CD8-positive, alpha-beta T cell (primary cell): ENCODE measurements at places on chromosomes 16 and 17. TPM values are rescaled to one million over a fixed set of nuclear protein-coding genes. Genes with fewer than 3 reads are reported as not detected.

GRCh38 chr17:80679816-80680215, 135.2 kb downstream of the RPTOR start:
- DNase-seq: no peak

DNA sequence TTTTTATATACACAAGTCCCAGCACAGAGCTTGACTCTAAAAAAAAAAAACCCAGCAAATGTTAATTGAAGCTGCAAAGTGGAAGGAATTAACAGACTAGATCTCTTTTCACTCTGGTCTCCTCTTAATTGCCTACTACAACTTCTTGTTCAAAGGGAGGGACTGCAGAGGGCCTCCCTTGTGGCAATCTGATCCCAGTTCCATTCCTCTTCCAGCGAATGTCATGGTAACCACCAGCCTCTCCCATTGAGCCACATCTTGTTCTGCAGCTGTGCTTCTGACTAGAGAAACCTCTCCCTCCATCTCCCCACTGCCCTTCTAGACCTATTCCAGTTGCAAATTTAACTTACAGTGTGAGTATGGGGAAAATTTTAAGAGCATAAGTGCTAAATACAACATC, 5.9 kb downstream of the SUPT6H start:
- DNase-seq: no peak

GRCh38 chr17:49887086-49887743, 39.3 kb upstream of the TAC4 start:
- no peak for DNase-seq

DNA sequence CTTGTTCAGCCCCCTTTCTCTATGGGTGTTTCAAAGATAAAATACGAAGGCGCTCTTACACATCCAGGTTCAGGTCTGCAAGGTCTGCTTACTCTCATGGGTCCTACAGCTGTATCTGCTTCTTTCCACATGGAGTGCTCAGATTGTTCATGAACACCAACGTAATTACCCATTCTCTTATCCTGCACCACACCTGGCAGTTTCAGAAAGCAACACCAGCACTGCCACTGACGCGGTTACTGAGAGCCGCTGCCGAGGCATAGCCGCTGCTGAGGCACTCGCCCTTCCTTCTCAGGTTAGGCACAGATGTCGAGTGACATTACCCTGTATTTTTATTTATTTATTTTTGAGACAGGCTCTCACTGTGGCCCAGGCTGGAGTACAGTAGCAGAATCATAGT, 147.1 kb downstream of the RPTOR start:
- no peak for DNase-seq

- DNase-seq: no peak
Observed at GRCh38 chr17:75114552-75115314, 5.0 kb downstream of the ARMC7 start.

- no peak for DNase-seq
Observed at GRCh38 chr17:66950886-66951604, 13.5 kb upstream of the CACNG4 start.

GRCh38 chr16:75195811-75196790, 10.9 kb downstream of the CTRB2 start:
- DNase-seq: no peak

DNA sequence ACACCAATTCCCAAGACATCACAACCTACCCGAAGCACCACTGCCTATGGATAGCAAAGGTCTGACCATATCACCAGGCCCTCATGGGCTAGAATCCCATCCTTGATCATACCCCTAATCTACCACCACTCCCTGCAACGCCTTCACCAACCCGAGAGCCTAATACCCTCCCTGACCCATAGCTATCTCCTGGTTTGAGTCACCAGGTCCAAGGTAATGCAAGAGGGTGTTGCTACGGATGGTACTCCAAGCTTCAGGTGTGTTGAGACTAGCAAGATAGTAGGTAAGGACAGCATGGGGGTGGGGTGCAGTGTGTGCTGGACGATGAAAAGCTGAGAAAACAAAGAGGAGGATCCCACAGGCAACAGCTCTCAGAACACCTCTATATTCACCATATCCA, 258.0 kb downstream of the ZFHX3 start:
- DNase-seq: no peak

- no peak for DNase-seq
Observed at GRCh38 chr17:75698659-75699058, 22.6 kb upstream of the ITGB4 start.

DNA sequence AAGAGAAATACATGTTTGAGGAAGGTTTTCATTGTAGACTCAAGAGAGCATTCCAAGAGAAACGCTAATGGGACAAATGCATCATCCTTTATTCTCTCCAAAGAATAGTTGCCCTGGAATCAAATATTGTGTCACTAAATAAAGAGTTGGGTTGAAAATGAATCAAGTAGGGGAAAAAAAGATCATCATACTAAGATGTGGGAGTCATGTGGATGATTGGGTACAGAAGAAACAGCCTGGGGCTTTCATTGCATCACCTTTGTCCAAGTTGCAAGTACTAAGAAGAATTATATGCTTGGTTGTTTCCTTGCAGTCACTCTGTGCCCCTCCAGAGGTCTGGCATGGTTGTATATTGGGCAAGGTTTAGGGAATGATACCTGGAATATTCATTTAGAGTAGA, 658.9 kb downstream of the TOX3 start:
- no peak for DNase-seq

GRCh38 chr17:59830846-59831486, 61.8 kb downstream of the TUBD1 start:
- no peak for DNase-seq

DNA sequence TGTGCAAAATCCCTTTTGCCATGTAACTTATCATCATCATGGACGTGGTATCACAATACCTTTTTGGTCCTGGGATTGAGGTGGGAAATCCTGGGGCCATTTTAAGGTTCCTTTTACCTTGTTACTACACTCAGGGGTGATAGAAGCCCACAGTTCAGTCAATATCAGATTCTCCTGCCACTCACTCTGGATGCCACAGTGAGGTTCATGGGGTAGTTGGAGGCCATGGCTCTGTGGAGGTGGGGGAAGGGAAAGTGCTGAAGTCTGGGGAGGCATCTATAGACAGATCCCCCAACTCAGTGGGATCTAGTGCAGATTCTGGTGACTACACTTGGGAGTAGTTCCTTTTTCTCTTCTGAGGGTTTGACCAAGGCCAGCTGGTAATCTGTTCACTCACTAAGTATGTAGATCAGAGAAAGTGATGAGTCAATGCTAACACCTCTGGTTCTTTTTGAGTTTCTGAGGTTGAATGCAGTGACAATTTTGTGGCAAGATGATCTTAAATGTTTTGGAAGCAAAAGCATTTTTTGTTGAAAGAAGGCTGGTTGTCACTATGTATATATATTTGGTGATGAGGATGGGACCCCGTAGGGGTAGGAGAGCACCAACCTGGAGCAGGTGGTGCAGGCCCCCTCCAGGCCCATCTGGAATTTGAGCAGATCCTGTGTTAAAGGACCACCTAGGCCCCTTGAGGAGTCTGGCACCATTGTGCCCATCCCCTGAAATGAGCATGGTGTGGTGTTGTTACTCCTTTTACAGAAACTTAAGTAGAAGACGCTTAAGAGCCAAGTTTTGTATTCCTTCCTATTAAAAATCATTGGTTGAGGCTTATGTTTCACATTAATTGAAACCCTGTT, 18.8 kb upstream of the IRF8 start:
- DNase-seq: no peak

GRCh38 chr17:7064261-7064660, 15.8 kb downstream of the CLEC10A start:
- no peak for DNase-seq

GRCh38 chr17:79019632-79020584, 4.1 kb upstream of the C1QTNF1 start:
- peak; percentile 60 for DNase-seq

DNA sequence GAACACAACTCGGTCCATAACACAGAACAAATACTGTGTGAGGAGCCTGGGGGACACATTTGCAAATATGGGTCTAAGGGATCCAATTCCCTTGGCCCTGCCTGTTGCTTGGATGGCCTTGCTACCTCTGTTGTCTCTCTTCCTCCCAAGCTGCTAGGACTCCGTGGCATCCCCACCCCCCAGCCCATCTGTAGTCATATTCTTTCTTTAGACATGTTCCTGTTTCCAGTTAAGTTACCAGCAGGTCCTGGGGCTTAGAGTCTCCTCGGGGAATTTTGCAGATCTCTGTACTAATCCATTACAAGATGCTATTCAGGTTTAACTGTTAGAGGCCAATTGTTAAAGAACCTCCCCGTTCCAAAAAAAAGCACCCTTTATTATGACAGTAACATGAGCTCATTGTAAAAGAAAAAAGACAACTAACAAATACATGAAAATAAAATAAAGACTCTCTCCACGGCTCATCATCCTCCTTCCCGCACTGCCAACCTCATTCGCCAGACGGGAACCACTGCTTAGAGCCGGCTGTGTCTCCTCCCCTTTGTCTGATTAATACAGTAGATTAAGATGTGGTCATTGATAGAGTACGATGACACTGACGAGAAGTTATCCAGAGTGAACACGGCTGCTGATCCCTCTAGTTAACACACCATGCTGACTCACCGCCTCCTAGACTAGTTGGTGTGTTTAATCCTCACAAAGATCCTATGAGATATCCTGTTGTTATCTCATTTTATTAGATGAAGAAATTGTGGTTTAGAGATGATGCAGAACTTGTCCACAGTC, 22.2 kb downstream of the HS3ST4 start:
- no peak for DNase-seq

- no peak for DNase-seq
Observed at GRCh38 chr17:33442320-33442719, 149.2 kb upstream of the ASIC2 start.

GRCh38 chr17:29836643-29837042, 93.4 kb downstream of the SSH2 start:
- DNase-seq: no peak

DNA sequence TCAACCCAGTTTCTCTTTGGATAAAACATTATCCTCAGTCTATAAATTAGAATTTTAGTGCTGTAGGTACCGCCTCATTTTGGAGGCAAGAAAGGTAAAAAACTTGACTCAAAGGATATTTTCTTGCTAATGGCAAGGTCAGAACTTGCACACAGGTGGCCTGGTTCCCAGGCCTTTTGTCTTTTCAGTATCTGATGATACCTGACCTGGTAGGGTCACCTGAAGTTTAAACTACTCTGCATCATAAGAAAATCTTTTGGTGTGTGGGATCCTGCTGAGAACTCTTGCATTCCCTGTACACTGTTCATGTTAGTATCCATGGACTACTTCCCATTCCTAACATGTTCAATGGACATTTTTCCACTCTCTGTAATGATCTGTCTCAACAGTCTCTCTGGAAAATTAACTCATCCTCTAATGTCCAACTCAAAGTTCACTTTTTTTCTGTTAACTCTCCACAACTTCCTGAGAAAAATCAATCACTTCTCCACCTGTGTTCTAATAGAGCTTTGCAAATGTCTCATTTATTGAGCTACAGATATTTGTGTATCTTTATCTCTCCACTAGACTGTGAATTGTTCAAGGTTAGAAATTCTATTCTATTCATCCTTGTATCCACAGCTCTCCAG, 317.1 kb upstream of the SOX9 start:
- DNase-seq: no peak

GRCh38 chr16:70786020-70786755, 14.8 kb downstream of the VAC14 start:
- no peak for DNase-seq

GRCh38 chr16:85328676-85329058, 216.4 kb upstream of the CIBAR2 start:
- no peak for DNase-seq

- no peak for DNase-seq
Observed at GRCh38 chr17:57201481-57201880, 54.8 kb upstream of the MSI2 start.

GRCh38 chr16:51816929-51817328, 665.9 kb upstream of the SALL1 start:
- no peak for DNase-seq

- DNase-seq: no peak
Observed at GRCh38 chr16:2147981-2148671, at the start of gene RAB26. RAB26 (plus strand) TSS chr16:2148625; CDS start chr16:2148784, 159 bp downstream.

DNA sequence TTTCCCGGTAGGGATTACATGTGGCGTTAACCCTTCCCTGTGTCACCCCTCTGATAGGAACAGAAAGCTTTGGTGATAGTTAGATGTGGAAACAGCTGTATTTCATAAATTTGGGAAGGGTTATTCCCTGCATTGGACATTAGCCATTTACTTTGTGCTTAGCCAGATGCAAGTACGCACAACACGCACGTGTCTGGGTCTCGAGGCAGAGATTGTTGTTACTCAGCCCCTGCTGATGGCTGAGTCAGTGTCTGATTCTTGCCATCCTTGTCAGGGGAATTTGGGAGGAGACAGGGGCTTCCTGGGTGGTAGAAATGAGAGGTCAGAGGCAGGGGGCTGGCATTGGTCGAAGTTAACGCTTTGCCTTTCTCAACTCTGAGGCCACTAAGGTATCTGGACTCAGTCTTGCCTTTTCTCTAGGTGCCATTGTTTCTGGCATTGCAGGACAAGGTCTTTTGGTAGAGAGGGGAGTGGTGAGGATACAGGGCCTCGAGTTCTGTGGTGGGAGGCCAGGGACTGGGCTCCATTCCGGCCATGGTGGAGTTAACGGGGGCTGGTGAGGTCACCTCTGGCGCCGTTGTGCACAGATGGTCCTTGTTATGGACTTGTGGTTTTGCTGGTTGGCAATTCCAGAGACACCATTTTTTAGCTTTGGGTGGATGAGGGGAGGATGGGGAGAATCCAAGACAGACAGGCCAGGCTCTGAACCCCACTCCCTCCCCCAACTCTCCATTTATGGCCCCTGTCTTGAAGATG, 8.2 kb downstream of the MMP2 start:
- no peak for DNase-seq

DNA sequence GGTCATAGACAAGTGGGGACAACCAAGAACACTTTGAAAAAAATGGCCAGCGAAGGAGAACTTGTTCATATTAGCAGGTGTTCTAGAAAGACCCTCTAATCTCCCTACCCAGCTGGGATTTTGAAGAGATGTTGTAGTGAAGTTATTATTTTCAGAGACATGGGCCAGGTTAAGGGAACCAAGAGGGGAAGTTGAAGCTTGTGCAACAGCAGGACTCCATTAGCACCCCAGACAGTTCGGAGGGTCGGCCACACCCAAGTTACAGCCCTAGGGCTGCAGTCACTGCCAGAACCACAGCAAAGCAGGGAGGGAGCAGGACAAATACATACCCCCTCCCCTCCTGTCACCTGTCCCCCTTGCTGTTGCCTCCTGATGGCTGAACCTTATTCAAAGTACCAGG, 42.3 kb downstream of the WSB1 start:
- DNase-seq: no peak

DNA sequence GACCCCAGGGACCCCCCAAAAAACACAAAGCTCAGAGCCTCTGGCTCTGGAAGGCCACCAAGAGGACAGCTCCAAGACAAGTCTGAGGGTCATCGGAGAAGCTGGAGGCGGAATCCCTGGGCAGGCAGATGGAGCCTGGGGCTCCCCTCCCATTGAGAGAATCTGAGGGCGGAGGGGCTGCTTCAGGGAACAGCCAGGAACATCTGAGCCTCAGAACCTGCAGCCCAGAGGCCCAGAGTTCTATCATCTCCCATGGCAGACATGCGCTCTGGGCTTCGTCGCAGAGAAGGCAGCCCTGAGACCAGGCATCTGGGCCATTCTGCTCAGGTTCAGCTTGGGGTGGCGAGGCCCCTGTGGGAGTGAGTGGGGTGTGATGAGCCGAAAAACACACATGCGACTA, 7.1 kb upstream of the SPPL2C start:
- DNase-seq: no peak

- DNase-seq: no peak
Observed at GRCh38 chr16:83418565-83418964, 389.2 kb upstream of the HSBP1 start.

The RAB26 gene
- not detected for total RNA-seq

The MT4 gene
- not detected for total RNA-seq

The KRT38 gene
- total RNA-seq: not detected

The SEPTIN12 gene
- total RNA-seq: 0.72 TPM

The CHST5 gene
- total RNA-seq: not detected

The SLC12A3 gene
- total RNA-seq: not detected

The TP53TG3B gene
- total RNA-seq: not detected
